ENCODE measurements at places on chromosomes 16 and 17.

DNA sequence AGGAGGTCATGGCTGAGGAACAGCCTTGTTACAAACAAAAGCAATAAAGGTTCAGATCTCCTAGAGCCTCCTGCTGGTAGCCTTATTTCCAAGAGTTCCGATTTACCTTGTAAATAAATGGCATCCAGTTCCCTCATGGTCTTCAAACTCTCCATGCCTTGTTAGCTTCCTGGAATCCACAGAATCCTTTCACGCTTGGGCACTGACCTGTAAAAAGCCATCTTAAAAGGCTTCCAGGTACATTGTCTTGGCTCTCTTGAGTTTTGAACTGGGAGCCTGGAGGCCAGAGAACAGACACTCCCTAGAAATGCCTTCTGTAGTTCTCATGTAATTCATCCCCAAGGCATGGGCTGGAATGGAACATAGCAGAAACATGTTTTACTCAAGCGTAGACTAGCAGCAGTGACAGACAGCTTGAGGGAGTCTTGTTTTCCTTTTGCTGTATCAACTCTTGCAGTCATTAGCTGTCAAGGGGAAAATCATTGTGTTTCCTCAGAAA, 207.9 kb downstream of the SNX29 start:
- no peak for DNase-seq

GRCh38 chr17:32279891-32280716, 14.5 kb downstream of the RHBDL3 start:
- DNase-seq = no peak

- no peak for DNase-seq
These were observed 82.8 kb downstream of the WDR59 start for GRCh38 chr16:74902161-74902560.

GRCh38 chr17:66971264-66971663, 6.8 kb downstream of the CACNG4 start:
- no peak for DNase-seq

All from CD8-positive, alpha-beta T cell (primary cell).